Chondrocyte (in vitro differentiated cells): ENCODE measurements at places on chromosomes 4 and X. TPM values are rescaled to one million over a fixed set of nuclear protein-coding genes. Genes with fewer than 3 reads are reported as not detected.

ADAM29 gene
- total RNA-seq = not detected in 3 replicates

- DNase-seq = no peak
- no peak overlapping the region for H3K27ac ChIP-seq
- peaks cover 15% of the 10 kb centered on the region for H3K4me1 ChIP-seq
Observed at GRCh38 chr4:16202598-16202997, 23.7 kb downstream of the TAPT1 start.

DNA sequence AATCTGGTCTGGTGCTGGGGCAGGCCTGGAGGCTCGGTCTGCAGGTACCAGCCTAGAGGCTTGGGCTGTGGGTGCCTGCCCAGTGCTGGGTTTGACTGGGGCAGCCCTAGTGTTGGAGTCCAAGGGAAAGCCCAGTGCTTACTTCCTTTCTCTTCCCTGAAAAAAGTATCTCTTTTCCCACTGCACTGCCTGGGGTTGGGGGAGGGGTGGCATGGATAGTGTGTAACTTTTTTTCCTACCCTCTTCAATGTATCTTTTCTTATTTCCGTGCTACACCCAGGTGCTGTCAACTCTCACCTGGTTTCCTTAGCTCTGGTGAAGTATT lies 21.6 kb downstream of the KANTR start:
- H3K27ac ChIP-seq = no peak overlapping the region
- no peaks in the 10 kb centered on the region for H3K36me3 ChIP-seq

- H3K36me3 ChIP-seq = no peaks in the 10 kb centered on the region
- H3K27ac ChIP-seq = no peak overlapping the region
- no peak for DNase-seq
- H3K27me3 ChIP-seq = no peaks in the 10 kb centered on the region
Observed at GRCh38 chr4:123896446-123897071, 500.0 kb downstream of the SPRY1 start.

DNA sequence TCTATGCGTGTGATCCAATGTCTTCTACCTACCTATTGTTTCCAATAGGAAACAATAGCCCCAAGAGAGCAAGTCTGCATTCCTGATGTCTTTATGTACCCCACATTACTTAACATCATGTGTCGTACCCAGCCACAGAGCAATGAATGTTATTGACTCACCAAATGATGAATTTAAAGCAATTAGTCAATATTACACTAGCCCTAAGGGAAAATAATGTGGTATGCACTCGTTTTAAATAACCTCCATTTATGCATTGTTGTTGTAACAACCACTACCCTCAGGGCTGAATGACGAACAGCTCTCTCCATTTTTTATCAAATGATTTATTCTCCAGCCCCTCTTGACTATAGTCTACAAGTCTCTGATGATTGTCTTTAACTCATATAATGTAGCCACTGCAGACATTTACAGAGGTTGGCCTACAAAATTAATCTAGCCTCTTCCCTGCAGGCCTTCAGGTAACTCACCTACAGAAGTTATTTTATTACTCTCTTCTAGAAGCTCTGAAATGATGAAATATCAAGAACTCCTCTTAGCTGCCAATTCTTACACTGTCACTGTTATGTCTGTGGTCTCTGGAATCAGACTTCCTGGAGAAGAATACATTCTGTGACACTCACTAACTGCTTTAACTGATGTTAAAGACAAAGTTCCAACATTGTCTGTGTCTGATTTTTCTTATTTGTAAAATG lies 601.7 kb upstream of the GRIA3 start:
- H3K27ac ChIP-seq = no peak overlapping the region
- no peaks in the 10 kb centered on the region for H3K36me3 ChIP-seq
- no peaks in the 10 kb centered on the region for H3K27me3 ChIP-seq
- no peak for DNase-seq
- H3K4me1 ChIP-seq = no peaks in the 10 kb centered on the region
- H3K4me3 ChIP-seq = no peak overlapping the region

AMER1 gene
- 4.6 to 5.4 TPM (median 4.7 TPM) in 3 replicates for total RNA-seq

GRCh38 chrX:66654411-66654810 lies 15.5 kb upstream of the EDA2R start:
- DNase-seq = no peak
- H3K27ac ChIP-seq = no peak overlapping the region
- no peaks in the 10 kb centered on the region for H3K27me3 ChIP-seq
- H3K4me1 ChIP-seq = no peaks in the 10 kb centered on the region
- no peak overlapping the region for H3K4me3 ChIP-seq
